Fibroblast of upper back skin (primary cell): ENCODE measurements at places on chromosomes 12 and 14.

DNA sequence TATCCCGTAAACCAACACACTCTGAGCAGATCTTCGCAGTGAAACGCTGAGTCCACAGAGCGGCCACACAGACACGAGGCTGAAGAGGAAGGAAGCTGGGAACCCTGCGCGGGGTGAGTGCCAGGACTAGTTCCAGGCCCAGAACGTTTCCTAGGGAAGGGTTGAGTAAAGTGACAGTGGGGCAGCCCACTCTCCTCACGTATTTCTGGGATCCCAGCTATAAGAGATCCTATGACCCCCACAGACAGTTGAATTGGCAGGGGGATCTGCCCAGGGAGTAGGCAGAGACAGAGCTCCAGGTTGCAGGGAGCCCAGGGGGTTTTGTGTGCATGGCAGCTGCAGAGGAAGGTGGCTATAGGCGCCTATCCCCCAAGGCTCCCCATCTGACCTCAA is 51.1 kb downstream of the GTF2A1 start:
- DNase-seq: peak; percentile 13

DNA sequence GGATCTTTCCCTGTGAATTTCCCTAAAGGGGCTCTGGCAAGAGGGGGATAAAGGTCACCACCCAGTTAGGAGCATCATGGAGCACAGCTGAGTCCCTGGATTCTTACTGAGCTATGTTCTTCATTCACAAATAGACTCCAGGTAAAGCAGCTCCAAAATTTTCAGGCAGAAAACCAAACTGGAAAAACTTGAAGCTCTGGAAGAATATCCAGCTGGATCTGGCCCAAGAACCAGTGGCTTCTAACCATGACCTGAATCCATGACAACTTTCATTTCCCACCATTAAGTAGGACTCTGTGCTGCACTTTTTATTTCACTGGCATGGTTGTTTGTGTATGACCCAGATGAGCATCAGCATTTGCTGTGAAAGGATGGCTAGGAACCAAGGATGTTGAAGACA is 180.4 kb upstream of the FKBP4 start:
- peak; percentile 5 for DNase-seq

- no peak for DNase-seq
Observed at GRCh38 chr14:90378249-90378648, 18.6 kb upstream of the CALM1 start.

- no peak for DNase-seq
Observed at GRCh38 chr14:95664546-95664945, 21.7 kb upstream of the TCL1B start.

- no peak for DNase-seq
Observed at GRCh38 chr12:75834591-75834990, 197.0 kb downstream of the PHLDA1 start.

GRCh38 chr12:13198876-13199275 is 2.4 kb downstream of the EMP1 start:
- DNase-seq: peak; percentile 61

DNA sequence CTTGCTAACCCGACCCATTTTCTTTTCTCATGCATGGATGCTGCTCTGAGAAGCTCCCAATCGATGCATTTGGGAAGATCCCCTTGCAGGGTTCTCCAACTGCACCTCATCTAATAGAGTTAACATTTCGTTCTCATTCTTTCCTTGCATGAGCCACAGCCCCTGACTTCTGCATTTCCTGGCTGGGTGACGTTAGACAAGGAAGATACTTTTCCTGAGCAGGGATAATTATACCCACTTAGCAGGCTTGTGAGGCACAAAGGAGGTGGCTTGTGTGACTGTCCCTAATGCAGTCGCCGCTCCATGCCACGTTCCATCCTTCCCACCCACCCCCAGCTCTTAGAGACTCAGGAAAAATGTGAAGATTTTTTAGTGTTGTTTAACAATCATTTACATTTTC is 195.1 kb downstream of the CHST11 start:
- no peak for DNase-seq

- DNase-seq: peak; percentile 68
Observed at GRCh38 chr12:104959335-104959841, 1.3 kb upstream of the SLC41A2 start.

DNA sequence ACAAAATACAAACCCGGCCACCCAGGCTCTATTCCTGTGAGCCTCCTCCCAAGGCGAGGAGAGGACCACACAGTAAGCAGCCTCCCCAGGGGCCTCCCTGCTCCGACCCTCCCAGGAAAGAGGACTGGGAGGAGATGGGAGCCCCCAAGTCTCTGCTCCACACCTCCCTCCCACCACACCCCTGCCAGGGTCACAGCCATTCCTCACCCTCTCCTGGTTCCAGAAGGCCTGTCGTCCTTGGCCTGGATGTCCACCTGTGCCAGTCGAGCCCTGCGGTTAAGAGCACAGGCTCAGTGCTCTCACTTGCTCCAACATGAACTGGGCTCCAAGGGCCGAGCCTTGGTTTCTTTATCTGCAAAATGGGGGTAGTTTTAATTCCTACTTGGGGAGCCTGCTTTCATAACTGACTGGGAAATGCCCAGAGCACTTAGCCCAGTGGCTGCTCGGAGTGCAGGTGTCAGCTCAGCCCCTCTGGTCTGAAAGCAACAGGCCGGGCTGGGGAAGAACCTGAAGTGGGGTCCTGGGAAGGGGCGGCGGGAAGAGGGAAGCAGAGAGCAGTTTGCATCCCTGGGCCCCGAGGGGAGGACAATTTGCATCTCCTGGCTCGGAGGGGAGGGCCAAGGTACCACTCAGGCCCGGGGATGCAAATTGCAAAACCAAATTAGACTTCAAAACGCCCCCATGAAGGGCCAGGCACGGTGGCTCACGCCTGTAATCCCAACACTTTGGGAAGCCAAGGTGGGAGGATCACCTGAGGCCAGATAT is 23.6 kb downstream of the TCHP start:
- no peak for DNase-seq

DNA sequence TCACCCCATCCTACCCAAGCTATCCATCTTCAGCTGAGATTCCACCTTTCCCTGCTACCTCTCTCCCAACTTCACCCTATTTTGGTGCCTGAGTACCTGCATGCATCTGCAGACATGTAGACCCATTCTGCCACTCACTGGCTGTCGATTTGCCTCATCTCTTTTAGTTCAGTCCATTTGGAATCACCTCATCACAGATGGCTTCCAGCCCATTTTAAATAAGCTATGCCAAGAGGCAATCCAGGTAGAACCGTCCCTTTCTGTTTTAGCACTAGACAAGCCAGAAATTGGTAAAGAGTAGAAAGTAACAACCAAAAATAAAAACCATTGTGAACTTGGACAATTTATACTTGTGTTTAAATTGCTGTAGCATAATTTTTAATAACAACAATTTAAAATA is 11.3 kb downstream of the SLC35F4 start:
- no peak for DNase-seq

- DNase-seq: peak; percentile 61
Observed at GRCh38 chr12:168763-169525, 45.0 kb downstream of the SLC6A12 start.

- DNase-seq: no peak
Observed at GRCh38 chr12:70920891-70921290, 353 bp upstream of the PTPRR start.

- no peak for DNase-seq
Observed at GRCh38 chr12:32902287-32902997, 5.9 kb upstream of the PKP2 start.

GRCh38 chr14:60272177-60272576 is 23.2 kb downstream of the PPM1A start:
- DNase-seq: no peak

DNA sequence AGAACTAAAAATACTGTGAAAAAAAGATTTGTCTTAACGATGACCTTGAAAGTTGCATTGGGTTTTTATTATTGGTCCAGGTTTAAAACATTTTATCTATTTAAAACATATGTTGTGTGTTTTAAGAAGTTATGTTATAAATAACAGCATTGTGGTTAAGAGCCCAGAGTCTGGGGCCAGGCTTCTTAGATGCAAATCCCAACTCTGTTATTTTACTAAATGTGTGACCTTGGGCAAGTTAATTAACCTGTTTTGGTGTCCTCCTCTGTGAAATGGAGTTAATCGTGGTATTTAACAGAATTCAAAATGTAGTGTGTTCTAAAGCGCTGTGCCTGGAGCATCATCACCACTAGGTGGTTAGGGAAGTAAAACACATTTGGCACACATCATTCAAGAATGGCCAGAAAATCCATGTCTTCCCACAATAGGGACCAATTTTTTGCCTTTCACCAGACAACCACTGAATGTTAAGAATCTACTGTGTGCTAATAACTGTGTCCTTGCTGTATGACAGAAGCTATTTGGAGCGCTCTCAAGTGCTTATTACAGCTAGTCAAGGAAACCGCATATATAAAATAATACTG is 133.3 kb downstream of the MON2 start:
- DNase-seq: no peak

DNA sequence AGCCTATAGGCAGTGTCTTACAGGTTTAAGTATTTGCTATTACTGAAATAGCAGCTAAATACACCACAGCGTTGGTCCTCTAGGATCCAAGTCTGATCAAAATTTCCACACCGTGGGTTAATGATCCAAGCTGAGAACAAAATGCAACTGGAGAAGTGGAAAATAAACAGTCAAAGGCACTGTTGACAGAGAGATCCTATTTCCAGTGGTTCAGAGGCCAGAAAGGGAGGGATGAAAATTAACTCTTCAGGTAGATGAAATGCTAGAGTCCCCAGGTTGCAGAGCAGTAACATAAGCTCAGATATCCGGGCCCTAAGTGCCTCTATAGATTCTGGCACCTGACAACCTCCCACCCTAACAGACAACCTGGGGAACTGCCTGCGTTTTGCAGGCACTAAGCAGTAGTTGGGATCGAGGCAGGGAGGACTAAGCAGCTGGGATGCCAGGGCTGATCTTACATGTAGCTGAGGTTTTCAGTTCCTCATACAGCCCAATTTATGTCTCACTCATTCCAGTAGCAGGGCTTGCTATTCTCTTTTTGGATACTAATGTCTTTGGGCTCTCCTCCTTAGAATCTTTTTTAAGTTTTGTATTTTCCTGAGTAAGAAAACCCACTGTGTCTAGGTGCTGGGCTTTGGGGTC is 42.7 kb upstream of the CRACR2A start:
- no peak for DNase-seq

- DNase-seq: no peak
Observed at GRCh38 chr14:60085693-60086092, 6.0 kb upstream of the PCNX4 start.

DNA sequence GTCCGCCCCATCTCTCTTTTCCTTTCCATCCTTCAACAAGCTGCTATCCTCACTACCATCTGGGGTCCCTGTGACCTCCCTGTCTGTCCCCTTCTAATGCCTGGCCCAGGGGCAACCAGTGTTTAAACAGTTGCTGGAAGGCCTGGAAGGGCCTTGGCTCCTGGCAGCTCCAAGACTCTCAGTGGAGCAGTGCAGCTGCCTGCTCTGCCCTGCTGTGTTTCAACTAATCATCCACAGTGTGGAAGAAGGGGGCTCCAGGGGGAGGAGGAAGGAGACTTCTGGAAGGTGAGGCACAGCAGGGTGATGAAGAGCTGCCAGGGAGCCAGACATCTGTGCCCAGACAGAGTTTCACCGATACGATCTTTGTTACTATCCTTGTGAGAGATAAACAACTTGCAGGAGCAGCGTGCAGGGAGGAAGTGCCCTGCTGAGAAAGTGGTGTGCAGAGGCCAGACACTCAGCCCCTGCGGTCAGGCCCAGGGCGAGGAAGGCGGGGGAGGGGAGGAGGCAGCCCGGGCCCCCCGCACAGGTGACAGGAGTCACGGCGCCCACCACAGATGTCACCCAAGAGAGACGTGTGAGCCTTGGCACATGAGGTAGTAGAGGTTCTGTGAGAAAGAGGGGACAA is 1061.8 kb downstream of the BCL11B start:
- no peak for DNase-seq

GRCh38 chr12:113641426-113642030 is 169.9 kb upstream of the LHX5 start:
- no peak for DNase-seq
